ENCODE measurements at places on chromosomes 12 and 14.

DNA sequence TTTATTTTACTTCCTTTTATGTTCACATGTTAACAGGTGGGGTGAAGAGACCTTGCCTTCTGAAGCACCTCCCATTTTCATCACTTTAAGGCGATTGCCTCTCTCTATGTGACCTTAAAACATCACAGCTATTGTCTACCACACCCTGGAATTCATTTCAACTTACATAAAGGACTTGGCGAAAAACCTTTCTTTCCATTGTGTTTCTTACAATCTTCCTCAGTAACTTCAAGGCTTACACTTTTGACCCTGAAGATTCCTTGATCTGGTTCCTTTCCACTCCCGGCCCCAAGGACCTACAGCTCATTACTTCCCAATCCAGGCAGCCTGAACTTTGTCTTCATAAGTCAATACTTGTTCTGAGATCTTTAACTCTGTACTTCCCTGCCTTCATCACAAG, 443.3 kb downstream of the ADAMTS20 start:
- DNase-seq: no peak

GRCh38 chr14:57748279-57748678, 117.6 kb downstream of the SLC35F4 start:
- DNase-seq: peak; percentile 28

DNA sequence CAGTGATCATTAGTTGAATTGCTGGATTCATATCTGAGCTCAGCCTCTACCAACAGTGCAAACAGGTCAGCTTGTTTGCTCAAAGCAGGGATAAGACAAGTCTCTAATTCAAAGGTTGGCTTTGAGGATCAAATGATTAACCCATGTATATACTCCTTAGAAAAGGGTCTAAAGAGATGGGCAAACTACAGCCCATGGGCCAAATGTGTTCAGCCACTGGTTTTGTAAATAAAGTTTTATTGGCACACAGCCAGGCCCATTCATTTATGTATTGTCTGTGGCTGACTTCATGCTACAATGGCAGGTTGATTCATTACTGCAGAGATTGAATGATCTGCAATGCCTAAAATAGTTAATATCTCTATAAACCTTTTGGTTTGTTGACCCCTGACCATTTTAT, 3.1 kb downstream of the SERPINA4 start:
- no peak for DNase-seq

DNA sequence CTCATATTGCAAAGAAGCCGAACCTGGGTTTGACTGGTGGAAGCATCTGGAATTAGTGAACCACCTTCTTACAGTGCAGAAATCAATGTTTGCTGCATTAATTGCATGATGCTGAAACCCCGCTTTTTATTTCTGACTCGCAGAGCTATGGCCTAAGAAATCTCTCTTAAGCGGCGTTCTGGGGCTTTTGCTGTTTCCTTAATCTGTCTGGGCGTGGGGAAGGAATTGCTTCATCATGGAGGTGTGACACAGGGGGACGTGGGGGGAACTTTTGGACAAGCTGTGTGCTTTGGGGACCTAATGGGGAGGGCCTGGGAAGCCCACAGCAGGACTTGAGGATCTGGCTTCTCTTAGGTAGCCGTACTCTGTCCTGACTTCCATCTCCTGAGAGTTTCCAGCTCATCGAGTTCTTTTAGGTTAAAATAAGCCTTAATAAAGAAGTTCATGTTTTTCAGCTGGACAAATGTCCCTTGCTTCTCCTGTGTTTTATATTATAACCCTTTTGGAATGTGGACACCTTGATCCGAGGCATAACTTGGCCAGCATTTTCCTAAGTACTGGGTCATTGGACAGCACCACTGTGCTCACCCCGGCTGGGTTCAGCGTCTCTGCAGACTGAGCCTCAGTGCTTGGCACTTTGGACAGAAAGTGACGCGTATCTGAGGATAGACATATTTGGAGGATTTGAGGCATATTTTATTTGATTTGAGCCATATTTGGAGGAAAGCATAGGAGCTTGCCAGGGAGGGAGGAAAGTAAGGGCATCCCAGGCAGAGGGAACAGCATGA, 192.1 kb upstream of the MYL2 start:
- DNase-seq: no peak

GRCh38 chr12:18798535-18799361, 60.8 kb downstream of the CAPZA3 start:
- DNase-seq: peak; percentile 23

DNA sequence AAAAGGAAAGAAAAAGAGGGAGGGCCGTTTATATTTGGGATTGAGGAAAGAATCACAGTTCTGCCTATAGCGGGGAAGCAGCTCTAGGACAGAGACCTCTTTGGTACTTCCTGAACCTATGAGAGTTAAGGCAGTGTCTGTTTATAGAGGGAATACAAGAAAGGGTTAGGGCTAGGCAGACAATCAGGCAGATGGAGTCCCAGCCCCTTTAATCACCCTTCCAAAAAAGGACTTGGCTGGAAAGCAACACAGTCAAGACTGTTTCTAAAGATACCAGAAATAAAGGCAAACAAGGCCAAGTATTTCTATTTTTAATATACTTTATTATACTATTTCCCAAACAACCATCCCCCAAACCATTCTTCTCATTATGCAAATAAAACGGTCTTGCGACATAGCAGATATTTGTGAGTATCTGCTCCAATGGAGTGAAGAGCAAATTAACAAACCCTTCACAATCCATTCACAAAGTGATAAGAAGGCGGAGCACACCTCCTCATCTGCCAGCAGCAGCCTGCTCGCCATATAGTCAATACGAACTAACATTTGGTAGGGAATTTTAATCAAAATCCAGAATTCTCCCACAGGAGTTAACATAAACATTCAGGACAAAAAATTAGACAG, 697 bp upstream of the GRIP1 start:
- DNase-seq: no peak

- no peak for DNase-seq
Measured at GRCh38 chr12:20482491-20483054, 114.2 kb downstream of the PDE3A start.

- DNase-seq: peak; percentile 71
Measured at GRCh38 chr12:69685810-69686209, 13.3 kb downstream of the BEST3 start.

DNA sequence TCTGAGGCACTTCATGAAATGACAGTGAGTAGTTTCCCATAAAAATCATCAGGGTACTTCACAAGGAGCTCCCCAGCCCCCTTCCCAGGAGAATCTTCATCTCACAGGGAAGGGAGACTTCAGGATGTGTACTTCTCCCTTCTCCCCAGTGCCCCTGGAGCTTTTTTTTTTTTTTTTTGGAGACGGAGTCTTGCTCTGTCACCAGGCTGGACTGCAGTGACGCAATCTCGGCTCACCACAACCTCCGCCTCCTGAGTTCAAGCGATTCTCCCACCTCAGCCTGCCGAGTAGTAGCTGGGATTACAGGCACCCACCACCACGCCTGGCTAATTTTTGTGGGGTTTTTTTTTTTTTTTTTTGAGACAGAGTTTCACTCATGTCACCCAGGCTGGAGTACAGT, 10.4 kb downstream of the ITPK1 start:
- no peak for DNase-seq
